Cardiac muscle cell (in vitro differentiated cells and primary cell): ENCODE measurements at places on chromosomes 6 and 20.
A peak's percentile ranks its signal among the peaks of the same experiment; 100 is the strongest.

GRCh38 chr20:62795023-62795761, 1.1 kb upstream of the MRGBP start:
- DNase-seq, result peak; percentile 56

GRCh38 chr6:116443105-116443504, 18.1 kb upstream of the CALHM6 start:
- DNase-seq, result no peak

DNA sequence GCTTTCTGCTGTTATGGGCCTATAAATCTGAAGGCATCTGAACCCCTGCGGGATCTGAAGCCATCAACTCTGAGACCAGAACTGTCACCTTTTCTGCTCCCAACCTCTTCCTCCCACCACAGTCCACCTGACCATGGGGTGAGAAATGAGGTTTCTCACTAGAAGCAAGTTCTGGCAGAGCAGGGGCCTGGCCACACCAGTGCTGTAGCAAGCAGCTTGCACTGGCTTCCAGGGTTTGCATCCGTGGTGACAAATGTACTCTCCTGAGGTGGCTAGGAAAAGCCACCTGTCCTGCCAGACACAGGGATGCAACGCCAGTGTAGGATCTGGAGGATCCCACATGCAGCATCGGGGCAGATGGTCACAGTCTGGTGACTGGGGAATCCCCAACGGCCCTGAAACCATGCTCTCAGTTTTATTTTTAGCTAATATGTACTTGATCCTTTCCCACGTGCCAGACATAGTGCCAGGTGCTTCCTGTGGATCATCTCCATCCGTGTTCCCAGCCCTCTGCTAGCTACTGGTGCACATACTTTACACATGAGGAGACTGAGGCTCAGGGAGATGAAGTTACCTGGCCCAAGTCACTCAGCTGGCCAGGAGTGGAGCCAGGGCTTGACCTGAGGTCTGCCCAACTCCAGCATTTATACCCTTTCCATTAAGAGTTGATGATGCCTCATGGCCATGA, 122.1 kb upstream of the SPACA1 start:
- no peak for DNase-seq

GRCh38 chr6:16727996-16728395, 33.3 kb downstream of the ATXN1 start:
- no peak for DNase-seq

GRCh38 chr6:7016226-7016625, 91.5 kb upstream of the RREB1 start:
- DNase-seq, result no peak

DNA sequence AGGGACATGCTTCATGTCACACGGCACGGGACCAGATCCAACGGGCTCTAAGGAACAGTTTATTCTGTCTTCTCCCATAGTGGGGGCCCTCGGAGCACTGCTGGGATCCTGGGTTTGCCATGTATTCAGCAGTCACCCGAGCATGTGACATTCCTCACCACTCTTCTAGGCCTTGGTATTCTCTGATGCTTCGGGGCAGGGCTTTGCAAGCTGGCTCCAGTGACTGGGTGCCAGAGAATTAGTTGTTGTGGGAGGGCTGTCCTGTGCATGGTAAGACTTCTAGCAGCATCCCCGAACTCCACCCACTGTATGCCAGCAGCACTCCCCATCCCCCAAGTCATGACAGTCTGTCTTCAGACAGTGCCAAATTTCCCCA, 5.4 kb downstream of the CCN5 start:
- no peak for DNase-seq

GRCh38 chr6:42758756-42759430, 13.0 kb upstream of the TBCC start:
- no peak for DNase-seq

DNA sequence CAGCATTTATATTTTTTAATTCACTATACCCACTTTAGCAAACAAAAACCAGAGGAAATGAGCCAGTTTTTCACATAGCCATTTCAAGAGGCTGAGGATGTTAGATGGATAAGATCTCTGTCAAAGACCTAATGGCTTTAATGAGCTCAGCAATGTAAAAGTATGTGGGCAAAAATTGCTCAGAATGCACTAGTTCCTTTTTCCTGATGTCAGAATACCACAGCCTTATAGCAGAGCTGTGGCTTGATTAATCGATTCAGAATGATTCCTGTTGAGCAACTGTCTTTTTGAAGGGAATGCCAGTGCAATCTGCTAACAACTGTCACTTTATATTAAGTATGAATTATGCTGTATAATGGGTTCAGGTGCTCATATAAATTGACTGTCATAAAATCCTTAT, 100.6 kb upstream of the HIVEP1 start:
- DNase-seq, result no peak

DNA sequence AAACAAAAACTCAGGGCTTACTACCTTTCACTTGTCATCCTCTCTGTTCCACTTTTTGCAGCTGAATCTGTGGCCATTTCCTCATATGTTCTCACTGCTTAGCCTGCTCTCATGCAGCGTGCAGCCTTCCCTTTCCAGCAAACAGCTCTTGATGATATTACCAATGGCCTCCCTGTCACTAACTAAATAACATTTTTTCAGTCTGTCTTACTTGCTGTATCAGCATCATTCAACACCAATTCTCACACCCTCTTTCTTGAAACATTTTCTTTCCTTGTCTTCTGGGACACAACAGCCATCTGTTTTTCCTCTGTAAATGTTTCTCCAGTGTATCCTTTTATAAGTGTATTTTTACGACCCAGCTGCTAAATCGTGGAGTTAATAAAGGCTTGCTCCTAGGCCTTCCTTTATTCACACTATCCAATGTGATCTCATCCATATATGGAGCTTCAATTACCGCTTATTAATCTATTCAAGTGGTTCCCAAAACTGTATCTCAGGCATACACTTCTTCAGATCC, 523.6 kb upstream of the RNF217 start:
- peak; percentile 5 for DNase-seq

GRCh38 chr6:161057103-161058091, 65.8 kb downstream of the MAP3K4 start:
- DNase-seq, result no peak

DNA sequence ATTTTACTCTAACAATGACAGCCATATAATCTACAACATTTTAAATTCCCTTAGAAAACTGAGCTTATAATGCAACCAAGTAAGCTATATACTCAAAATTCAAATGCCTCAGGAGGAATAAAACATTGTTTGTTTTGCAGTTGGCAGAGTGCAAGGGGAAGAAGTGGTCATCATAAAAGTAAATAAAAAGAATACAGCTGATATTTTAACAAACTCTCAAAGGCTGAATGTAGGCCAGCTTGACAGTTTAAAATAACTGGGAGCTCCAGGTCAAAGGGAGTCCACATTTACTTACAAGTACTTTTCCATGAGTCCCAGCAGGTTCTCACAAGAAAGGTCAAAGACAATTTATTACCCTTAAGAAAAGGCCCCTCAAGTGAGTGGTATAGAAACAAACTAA, 589.8 kb downstream of the BCKDHB start:
- no peak for DNase-seq

DNA sequence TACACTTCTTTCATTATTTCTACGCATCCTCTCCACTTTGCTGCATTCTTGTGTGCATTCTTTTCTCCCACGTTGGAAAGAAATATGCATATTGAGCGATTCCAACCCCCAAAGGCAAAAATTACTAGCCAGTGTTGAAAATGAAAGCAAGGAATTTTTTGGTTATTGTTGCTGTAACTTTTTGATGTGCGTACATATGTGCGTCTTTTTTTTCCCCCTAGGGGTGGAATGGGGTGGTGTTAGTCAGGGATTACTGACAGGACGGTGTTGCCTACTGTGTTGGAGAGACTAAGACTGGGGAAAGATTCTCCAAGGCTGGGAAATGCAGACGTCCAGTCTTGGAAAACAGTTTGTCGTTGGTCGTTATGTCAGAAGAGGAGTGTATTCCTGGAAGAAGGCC, 44.2 kb upstream of the ESR1 start:
- peak; percentile 57 for DNase-seq

DNA sequence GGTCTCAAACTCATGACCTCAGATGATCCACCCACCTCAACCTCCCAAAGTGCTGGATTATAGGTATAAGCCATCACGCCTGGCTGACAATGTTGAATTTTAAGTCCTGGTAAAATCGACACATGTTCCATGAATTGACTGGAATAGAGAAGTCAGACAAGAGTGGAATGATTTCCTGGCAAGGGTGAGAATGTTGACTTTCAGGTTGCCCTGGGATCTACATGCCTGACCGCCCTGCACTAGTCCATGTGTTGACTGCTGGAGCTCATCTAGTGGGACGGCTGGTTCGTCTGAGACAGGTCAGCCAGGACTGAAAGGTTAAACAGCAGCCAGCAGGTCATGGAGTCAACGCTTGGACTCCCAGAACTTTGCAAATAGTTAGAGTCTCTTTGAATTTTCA, 88.8 kb downstream of the SASH1 start:
- no peak for DNase-seq

GRCh38 chr6:123997223-123997622, 193.6 kb downstream of the NKAIN2 start:
- DNase-seq, result peak; percentile 51
